ENCODE measurements at places on chromosomes 2 and 18.

- DNase-seq: no peak
Measured at GRCh38 chr2:69674316-69674670, 30.8 kb upstream of the AAK1 start.

DNA sequence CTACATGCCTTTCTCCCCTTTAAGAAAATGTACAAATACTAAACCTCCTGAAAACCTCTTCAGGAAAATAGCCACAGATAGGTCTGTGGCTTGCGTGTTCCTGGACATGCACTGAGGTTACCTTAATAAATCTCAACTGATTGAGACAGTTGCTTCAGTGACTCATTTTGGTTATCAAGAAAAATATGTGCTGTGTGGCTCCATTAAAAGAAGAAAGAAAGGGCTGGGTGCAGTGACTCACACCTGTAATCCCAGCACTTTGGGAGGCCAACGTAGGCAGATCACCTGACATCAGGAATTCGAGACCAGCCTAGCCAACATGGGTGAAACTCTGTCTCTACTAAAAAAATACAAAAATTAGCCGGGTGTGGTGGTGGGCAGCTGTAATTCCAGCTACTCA, 27.1 kb downstream of the CREG2 start:
- DNase-seq: no peak

- no peak for DNase-seq
Measured at GRCh38 chr2:178188466-178188865, 5.8 kb upstream of the OSBPL6 start.

GRCh38 chr18:3578621-3579020, 128.6 kb downstream of the TGIF1 start:
- no peak for DNase-seq

- no peak for DNase-seq
Measured at GRCh38 chr2:136233298-136233697, 115.3 kb upstream of the CXCR4 start.

GRCh38 chr18:41266616-41267015, 688.4 kb upstream of the PIK3C3 start:
- DNase-seq: no peak

- DNase-seq: no peak
Measured at GRCh38 chr2:121196132-121196848, 88.7 kb downstream of the TFCP2L1 start.

DNA sequence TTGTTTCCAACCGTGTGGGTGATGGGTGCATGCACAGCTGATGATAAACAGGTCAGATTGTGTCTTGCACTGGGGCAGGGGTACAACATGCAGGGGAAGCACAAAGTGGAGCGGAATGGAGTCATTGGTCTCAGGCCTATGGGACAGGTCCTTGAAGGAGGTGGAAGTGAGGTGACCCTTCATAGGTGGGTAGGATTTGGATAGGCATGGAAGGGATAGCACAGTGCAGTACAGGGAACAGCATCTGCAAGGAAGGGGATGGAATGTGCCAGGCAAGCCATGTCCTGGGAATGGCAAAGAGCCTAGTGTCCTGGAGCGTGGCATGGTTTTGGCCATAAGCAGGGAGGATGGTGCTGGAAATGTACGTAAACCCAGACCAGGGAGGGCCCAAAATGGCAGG, 143.9 kb downstream of the CAPN13 start:
- no peak for DNase-seq

GRCh38 chr2:7730449-7730848, 813.2 kb downstream of the RNF144A start:
- DNase-seq: no peak

- peak; percentile 43 for DNase-seq
Measured at GRCh38 chr2:28269019-28269784, 123.5 kb upstream of the FOSL2 start.

DNA sequence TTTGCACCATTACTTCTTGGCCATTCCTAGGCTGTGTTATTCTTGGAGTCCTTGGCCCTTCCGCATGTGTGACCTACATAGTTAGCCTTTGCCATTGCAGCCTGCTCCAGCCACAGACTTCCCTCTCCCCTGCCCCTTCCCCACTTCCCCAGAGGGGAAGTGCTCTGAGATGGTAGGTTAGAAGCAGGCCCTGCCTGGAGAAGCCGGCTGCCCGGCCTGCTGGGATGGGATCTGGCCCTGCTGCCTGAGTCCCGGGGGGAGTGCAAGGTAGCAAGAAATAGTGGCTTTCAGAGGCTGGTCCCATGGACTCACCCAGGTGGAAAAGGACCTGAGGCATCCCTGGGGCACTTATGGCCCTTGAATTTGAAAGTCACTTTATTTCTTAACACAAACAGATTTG, 28.4 kb upstream of the OTOF start:
- no peak for DNase-seq

- peak; percentile 25 for DNase-seq
Measured at GRCh38 chr2:177165061-177165583, 47.5 kb upstream of the HNRNPA3 start.

GRCh38 chr18:8329186-8329771, 280.0 kb upstream of the RAB12 start:
- DNase-seq: no peak

- no peak for DNase-seq
Measured at GRCh38 chr2:179861027-179861415, 391 bp downstream of the ZNF385B start.

DNA sequence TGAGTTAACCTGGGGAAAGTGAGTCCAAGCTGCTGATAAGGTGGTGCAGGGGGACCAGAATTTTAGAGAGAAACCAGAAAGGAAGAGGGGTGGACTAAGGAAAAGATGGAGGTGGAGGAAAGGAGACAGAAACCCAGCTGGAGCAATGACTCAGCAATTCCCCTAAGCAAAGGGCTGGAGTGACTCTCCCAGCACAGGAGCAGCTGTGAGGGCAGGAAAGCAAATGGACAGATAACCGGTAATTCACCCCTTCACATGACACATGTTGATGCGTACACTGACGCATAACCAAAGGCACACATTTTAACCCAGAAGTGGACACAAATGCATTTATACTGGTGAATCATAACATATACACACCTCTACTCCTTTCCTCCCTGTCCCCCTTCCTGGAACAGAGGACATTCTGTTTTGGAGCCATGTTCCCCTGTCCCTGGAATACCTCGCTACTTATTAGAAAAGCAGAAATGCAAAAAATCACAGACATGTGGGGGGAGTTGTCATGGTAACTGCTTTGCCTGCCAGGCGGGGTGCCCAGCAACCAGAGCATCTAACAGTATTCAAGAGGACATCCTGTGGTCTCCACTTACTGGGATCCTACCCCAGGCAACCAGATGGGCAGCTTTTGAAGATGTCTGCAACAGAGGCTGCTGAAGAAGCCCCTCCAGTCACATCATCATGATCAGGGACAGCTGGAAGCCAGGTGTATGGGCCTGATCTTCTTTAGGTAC, 4.7 kb downstream of the CDK5R2 start:
- DNase-seq: peak; percentile 51

DNA sequence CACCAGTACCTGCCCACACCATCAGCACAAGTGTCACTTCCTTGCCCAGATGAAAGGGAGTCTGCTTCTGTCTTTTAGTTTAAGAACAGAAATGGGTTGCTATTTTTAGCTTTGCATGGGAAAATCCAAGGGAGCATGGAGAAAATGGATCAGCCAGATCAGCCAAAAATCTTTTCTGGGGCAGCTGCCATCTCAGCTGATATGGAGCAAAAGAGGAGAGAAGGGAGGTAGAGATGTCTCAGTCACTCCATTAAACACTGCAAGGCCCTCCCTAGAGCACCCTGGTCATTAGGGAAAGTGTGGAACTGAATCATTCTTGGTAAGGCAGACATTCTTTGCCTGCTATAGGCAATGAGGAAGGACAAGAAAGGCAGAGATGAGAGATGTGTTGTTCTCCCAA, 79.9 kb downstream of the CTAGE1 start:
- no peak for DNase-seq

DNA sequence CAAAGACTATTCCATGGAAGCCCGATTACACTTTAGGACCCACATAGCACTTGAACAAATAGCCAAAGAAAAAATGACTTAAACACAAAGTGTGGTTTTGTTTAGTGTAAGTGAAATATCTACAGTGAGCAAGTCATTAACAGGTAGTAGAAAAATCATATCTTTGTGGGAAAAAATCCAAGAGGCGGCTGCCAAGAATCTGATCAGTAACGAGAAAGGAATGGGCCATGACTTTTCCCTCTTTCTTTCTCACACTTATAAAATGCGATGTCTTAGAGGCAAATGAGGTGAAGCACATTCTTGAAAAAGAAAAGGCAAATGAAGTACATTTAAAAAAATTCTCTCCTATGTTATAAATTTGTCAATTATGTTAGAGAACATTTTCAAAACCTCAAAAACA, 12.9 kb upstream of the GEMIN6 start:
- no peak for DNase-seq

DNA sequence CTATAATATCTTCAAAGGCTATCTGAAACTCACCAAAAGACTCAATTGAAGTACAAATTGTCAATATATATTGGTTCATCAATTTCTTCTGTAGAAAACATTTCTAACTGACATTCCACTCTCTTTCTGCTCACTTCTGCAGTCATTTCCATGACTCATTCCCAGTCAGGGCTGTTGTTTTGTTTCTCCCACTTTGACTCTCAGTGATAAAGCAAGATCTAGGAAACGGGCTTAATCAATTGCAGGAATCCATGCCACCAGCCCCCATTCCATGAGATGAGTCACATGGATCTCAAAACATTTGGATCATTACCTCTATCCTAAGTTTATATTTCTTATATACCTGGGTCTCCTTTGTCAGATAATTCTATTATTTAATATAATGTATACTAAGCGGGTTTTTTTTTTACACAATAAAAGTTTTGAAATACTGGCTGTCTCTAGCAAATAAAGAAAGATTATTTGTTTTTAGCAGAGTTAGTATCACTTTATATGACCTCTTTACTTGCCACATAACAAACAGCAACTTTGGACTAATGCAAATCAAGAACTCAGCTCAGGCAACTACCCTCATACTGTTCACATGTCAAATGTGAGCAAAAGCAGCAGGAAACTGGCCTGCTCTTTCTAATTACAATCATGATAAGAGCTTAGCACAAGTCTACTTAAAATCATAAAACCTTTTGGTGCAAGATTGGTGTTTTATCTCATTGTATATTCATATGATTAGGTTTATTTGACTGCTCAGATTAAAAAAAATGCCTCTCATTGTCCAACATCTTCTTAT, 251.1 kb upstream of the PIK3C3 start:
- DNase-seq: no peak

GRCh38 chr2:151053661-151053990, 208.0 kb downstream of the RBM43 start:
- DNase-seq: no peak

- DNase-seq: no peak
Measured at GRCh38 chr2:128686881-128687555, 368.4 kb upstream of the HS6ST1 start.

GRCh38 chr2:241258505-241259280, 56.8 kb downstream of the HDLBP start:
- DNase-seq: no peak

DNA sequence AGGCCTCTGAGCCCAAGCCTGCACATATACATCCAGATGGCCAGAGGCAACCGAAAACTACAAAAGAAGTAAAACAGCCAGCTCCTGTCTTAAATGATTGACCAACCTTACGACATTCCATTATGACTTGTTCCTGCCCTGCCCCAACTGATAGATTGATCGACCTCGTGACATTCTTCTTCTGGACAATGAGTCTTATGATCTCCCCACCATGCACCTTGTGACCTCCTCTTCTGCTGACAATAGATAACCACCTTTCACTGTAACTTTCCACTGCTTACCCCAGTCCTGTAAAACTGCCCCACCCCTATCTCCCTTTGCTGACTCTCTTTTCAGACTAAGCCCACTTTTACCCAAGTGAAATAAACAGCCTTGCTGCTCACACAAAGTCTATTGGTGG, 670.0 kb upstream of the PKDCC start:
- DNase-seq: no peak

DNA sequence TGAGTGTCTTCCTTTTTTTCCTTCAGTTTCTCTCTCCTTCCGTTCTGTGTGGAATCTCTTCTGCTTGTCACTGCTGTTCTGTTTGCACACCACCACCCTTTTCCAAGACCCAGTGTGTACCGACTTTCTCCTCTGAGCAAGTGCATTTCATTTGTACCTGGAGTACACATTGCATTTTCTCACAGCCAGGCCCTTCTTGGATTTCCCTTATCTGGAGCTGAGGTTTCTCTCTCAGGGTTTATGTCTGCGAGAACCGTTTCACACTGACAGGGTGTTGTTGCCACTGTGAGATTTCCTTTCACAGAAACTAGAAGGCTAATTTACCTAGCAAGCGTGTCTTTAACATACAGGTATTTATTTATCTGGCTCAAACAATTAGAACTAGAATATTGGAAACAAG, 26.2 kb downstream of the NCOA1 start:
- no peak for DNase-seq

DNA sequence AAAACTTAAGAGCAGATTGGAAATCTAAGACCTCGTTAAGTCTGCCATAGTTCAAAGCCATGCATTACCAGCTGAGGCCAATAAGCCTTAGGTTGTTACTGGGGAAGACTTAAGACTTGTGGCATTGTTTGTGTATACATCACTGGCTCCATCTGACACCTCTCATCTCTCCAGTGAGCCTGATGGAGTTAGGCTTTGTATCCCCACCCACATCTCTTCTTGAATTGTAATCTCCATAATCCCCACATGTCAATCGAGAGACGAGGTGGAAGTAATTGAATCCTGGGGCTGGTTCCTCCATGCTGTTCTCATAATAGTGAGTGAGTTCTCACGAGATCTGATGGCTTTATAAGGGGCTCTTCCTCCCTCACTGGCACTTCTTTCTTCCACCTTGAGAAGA, 404.6 kb downstream of the ARHGAP15 start:
- no peak for DNase-seq

GRCh38 chr2:229141424-229142025, 129.6 kb downstream of the PID1 start:
- DNase-seq: peak; percentile 14

DNA sequence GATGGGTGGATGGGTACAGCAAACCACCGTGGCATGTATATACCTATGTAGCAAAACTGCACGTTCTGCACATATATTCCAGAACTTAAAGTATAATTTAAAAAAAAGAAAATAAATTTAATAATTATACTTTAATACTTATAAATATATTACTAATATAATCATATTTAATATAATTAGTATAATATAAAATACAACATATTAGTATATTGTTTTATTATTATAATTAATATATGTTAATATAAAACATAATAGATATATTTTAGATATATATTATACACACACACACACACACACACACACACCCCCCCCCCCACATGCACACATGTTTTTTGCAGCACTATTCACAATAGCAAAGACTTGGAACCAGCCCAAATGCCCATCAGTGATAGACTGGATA, 29.8 kb downstream of the RPIA start:
- no peak for DNase-seq

DNA sequence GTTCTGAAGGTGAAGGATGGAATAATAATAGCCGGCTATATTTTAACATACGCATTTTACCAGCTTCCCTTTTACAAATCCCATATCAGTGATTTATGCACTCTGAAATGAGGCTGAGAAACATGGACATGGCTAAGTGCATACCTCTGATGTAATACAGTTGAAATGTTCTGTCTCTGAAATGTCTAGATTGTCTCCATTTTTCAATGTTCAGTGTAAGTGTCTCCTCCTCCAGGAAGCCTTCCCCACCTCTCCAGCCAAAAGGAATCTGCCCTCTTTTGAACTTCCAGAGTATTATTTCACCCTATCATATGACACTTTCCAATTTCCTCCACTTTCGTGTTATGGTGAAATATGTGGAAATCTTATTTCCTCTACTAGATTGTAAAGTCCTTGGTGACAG, 29.5 kb upstream of the ME2 start:
- DNase-seq: no peak

GRCh38 chr2:101296371-101296770, 12.1 kb downstream of the RNF149 start:
- DNase-seq: no peak

- no peak for DNase-seq
Measured at GRCh38 chr2:159090514-159091201, 122.2 kb downstream of the TANC1 start.

Measured in DMS153 (cell line).